Thymus (tissue), 14 donors: ENCODE measurements at places on chromosomes 11 and 22. TPM values are rescaled to one million over a fixed set of nuclear protein-coding genes. Genes with fewer than 3 reads are reported as not detected.

Gene PANX3
- total RNA-seq: not detected

Gene SAA4
- total RNA-seq: 0.61 TPM

Gene CHRM4
- 3.6 TPM for total RNA-seq

Gene APOBEC3B
- total RNA-seq: 6.8 TPM

Gene SLC6A5
- 0.05 TPM for total RNA-seq

Gene ARHGAP42
- 24.4 TPM for total RNA-seq

Gene SCGB2A2
- 2.7 TPM for total RNA-seq

Gene FBXO7
- 100 TPM for total RNA-seq

Gene SRPRA
- 44.3 TPM for total RNA-seq

Gene MAJIN
- total RNA-seq: 0.14 TPM

Gene KRTAP5-9
- total RNA-seq: not detected

Gene ENTHD1
- total RNA-seq: 0.85 TPM

Gene ACR
- total RNA-seq: not detected

Gene PGA5
- 0.19 TPM for total RNA-seq

Gene P2RY6
- total RNA-seq: 1.3 TPM

Gene HBG2
- 5,270 TPM for total RNA-seq

Gene C11orf24
- 5.9 TPM for total RNA-seq

Gene CDON
- 3.9 TPM for total RNA-seq

Gene USP2
- 0.19 TPM for total RNA-seq

Gene SMTNL1
- total RNA-seq: 0.05 TPM

Gene SLC25A45
- total RNA-seq: 8.1 TPM

Gene USH1C
- 0.24 TPM for total RNA-seq

Gene C11orf65
- total RNA-seq: 1.8 TPM

Gene MS4A7
- 13.4 TPM for total RNA-seq

Gene ARHGEF17
- 2.5 TPM for total RNA-seq

Gene APOA5
- total RNA-seq: 0.05 TPM

Gene GTPBP1
- 16.0 TPM for total RNA-seq
